Frontal cortex (tissue), 4 donors: ENCODE measurements at places on chromosomes 4 and X.

GRCh38 chr4:15451866-15452765, 17.6 kb upstream of the CC2D2A start:
- DNase-seq = no peak

GRCh38 chrX:120561634-120562568, 1.1 kb upstream of the CUL4B start:
- no peak for DNase-seq

GRCh38 chr4:26905172-26905571, 44.5 kb downstream of the STIM2 start:
- no peak for DNase-seq

- no peak for DNase-seq
Observed at GRCh38 chr4:139630991-139631390, 34.6 kb upstream of the MGST2 start.

- no peak for DNase-seq
Observed at GRCh38 chr4:147492306-147492705, 11.4 kb downstream of the EDNRA start.

GRCh38 chr4:131054489-131055019, 1958.6 kb downstream of the C4orf33 start:
- DNase-seq = no peak

GRCh38 chr4:1359144-1359501, 12.1 kb downstream of the UVSSA start:
- DNase-seq = no peak

- no peak for DNase-seq
Observed at GRCh38 chr4:58522765-58523382, 1412.7 kb upstream of the IGFBP7 start.

- DNase-seq = no peak
Observed at GRCh38 chr4:53730031-53730805, 138.9 kb upstream of the LNX1 start.

DNA sequence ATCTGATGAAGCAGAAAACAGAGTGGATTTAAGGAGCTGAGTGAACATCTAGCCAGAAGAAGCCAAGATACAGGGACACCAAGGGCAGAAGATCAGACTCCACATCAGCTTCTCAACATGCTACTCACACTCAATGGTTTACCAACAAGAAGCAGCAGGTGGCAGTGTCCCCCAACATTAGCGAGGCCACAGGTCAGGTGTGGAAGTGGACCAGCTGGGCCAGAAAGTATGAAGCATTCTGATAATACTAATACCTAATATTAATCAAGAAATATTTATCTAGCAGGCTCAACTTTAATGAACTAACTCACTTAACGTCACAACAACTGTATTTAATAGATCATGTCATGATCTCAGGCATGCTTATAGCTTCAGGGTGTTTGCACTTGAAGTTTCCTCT, 73.4 kb upstream of the TTC29 start:
- peak; percentile 4 for DNase-seq

DNA sequence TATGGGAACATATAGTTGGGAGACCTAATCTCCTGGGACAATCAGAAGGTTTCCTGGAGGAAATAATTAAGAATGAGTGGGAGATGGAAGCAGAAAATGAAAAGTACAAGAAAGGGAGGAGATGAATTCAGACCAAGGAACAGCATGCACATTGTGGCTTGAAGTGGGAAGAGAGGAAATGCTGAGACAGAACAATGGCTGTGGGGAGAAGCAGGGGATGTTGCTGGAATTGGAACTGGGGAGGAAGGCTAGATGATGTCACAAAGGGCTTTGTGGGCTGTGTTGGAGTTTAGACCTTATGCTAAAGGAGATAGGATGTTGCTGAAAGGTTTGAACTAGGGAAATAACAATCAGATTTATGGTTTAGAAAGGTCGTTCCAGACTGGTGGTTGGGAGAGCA, 119.5 kb upstream of the DIPK2B start:
- no peak for DNase-seq

DNA sequence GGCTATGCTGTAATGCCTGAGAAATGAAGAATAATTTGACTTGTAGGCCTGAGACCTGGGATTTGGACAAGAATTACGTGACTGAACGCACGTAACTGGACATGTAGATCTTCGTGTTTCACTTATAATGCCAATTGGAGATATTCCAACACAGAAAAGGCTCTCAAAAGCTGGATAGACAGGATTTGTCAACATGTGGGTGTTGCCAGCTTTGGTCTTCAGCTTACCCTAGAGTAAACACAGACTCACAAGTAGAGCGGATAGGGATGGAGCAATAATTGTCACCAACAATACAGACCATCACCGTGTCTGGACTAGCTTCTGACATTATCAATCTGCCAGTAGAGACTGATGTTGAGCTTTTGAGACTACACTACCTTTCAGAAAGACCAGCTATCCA, 1511.0 kb upstream of the ADGRL3 start:
- no peak for DNase-seq

GRCh38 chr4:41297832-41298231, 41.1 kb downstream of the UCHL1 start:
- no peak for DNase-seq

- no peak for DNase-seq
Observed at GRCh38 chr4:15402974-15403373, 24.9 kb upstream of the C1QTNF7 start.

GRCh38 chr4:72136429-72136828, 104.6 kb downstream of the NPFFR2 start:
- no peak for DNase-seq

GRCh38 chrX:43566170-43566569, 89.9 kb upstream of the MAOA start:
- no peak for DNase-seq

- no peak for DNase-seq
Observed at GRCh38 chr4:149835280-149835679, 19.6 kb upstream of the IQCM start.

DNA sequence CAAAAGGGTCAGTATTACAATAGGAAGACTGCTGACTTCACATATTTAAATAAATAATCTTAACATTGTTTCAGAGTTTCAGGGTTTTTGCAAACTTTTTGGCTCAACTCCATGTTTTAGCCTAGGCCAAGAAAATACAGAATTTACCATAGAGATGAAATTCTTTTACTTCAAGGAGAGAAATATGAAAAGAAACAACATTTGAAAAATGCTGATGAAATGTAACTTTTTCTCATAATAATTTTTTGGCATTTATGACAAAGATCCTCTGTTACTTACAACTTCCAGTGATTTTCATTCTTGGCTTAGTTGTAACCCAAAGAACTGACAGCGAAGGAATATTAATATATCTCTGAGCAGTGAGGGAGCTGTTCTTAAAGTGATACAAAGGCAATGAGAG, 316.1 kb upstream of the EMCN start:
- no peak for DNase-seq

- no peak for DNase-seq
Observed at GRCh38 chrX:130028196-130028595, 45.8 kb downstream of the BCORL1 start.

- no peak for DNase-seq
Observed at GRCh38 chr4:22661443-22661842, 31.3 kb upstream of the GBA3 start.

DNA sequence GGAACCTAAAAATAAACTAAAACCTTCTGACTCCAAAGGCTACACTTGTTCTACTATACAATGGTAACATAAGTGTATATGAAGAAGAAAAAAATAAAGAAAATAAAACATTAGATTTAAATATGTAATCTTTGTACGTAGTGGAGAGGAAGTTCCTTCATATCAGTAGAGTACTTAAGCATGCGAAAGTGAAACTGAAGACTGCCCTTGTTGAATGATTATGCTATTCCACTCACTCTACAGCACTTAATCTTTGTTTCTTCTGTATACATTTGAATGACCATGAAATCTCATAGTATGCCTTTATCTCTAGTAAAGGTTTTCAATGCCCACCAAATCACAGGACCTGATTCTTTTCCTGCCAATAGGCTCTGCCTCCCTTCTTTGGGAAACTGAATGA, 78.9 kb downstream of the NDST3 start:
- DNase-seq = no peak

GRCh38 chr4:141020801-141021261, 112.4 kb downstream of the RNF150 start:
- DNase-seq = no peak

- DNase-seq = no peak
Observed at GRCh38 chr4:39472396-39472795, 13.5 kb downstream of the LIAS start.

GRCh38 chr4:177696438-177696966, 254.3 kb upstream of the AGA start:
- DNase-seq = no peak

DNA sequence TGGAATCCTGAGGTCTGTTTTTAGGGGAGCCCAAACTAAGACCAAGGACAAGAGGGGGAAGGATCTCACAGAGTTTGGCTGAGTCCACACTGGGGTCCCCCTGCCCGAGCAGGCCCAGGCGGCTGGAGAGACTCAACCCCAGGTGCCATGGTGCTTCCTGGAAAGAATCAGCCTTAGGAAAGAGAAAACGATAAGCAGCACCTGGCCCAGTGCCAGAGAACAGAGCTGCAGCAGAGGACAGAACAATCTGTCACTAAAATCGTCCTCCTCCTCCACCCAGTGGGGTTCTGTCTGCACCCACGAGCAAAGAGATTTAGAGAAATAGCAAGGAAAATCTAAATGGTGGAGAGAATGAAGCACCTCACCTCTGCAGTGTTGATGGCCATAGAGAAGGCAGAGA, 470.5 kb downstream of the BCOR start:
- DNase-seq = no peak

GRCh38 chr4:154625971-154626370, 13.5 kb upstream of the FGG start:
- no peak for DNase-seq

DNA sequence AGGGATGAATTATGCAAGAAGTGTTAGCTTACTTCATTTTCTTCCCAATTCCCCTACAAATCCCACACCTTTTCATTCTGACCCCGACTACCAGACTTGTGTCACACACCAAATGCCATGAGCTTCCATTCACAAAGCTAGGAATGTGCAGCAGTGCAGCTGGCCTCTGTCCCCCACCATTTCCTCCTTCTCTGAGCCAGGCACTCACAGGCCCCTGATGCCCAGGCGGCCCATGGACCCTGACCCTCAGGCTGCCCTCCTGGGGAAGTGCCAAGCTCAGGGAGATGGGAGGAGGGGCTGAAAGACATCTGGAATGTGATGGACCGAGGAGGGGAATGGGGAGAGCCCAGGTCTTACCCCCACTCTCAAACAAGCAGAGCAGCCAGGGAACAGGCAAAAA, 67.0 kb upstream of the BCOR start:
- DNase-seq = no peak

DNA sequence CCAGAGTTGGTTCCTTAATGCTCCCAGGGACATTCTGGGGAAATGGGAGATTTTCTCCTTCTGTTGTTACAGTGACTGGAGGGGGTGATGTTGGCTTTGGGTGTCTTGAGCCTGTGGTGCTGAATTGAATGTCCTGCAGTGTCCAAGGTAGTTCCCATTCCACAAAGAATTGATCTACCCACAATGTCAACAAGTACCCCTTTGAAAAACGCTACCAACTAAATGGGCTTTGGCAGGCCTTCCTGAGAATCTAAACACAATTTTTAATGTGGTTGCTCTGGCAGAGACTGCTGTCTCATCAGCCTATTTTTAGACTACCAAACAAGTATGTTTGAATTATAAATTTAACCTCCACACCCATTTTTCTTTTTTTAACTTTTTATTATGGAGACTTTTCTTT, 69.4 kb downstream of the CCKAR start:
- DNase-seq = no peak

- no peak for DNase-seq
Observed at GRCh38 chr4:31160146-31160545, 440.0 kb downstream of the PCDH7 start.

DNA sequence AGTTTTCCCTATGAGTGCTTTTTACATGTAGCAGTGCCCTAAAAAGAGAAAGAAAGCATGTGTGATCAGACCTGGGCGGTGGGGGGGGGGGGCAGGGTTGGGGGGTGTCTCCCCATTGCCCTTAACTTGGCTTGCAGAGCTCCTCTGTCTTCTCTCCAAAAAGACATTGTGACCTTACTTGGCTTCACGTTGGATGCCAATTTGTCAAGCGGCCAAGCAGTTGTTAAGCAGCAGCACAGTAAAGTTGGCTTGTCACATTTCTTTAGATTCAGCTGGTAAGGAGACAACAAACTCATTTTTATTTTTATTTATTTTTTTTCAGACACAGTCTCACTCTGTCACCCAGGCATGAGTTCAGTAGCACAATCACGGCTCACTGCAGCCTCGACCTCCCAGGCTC, 57.3 kb upstream of the ZNF157 start:
- DNase-seq = no peak

DNA sequence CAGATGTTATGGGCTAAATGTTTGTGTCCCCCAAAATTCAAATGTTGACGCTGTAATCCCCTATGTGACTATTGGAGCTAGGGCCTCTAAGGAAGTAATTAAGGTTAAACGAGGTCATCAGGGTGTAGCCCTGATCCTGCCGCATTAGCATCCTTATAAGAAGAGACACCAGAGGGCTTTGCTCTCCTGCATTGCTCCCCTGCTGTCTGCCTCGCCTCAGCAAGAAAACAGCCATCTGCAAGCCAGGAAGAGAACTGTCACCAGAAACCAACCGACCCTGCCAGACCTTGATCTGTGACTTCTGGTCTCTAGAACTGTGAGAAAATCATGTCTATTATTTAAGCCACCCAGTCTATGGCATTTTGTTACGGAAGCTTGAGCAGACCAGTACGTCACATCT, 331.9 kb downstream of the DCTD start:
- DNase-seq = no peak

DNA sequence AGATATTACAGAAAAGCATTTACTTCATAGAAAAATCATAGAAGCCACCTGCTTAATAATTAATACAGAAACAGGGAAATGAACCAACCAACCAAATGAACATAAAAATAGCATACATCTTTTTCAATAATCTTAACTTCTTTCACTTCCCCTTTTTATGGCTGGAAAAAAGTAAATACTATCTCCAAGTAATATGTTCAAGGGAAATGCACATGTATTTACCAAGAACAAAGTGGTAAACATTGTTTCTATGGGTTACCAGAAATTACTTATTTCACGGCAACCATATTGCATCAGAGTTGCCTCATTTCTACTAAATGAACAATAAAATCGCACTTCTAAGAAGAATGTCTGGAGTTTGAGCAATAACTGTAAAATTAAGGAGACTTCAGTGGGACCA, 321.3 kb downstream of the TMA16 start:
- no peak for DNase-seq

DNA sequence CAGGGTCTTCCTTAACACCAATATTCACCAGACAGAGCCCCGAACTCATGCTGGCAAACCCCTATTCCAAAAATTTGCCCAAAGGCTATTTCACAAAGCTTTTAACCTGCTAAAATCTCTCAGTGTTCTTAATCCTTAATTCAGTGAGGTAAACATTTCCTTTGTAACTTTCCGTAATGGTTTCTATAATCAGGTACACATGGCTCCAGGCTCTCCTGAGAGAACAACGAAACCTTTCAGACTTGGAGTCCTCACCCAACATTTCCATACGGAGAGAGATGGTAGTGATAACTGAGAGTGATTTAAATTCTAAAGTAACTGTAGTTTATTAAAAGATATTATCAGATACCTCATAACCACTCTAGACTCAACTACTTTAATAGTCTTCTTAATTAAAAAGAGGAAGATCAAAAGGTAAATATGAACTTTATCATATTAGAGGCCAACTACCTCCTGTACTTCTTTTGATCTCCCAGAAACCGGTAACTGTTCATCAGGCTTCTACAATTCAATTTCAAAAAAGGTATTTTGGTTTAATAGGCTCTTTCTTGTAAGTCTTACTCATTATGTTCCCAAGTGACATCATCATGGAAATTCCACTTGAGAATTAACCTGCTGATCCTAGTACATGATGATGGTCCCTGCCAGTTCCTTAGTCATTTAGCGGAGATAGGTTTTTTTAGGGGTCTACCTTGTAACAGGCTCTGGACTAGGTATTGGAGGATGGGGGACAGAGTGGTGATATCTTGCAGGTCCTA, 91.4 kb upstream of the UCP1 start:
- DNase-seq = no peak
